ENCODE measurements at places on chromosomes 5 and 9. TPM values are rescaled to one million over a fixed set of nuclear protein-coding genes. Genes with fewer than 3 reads are reported as not detected.
A peak's percentile ranks its signal among the peaks of the same experiment; 100 is the strongest.

GRCh38 chr9:133998915-133999595 lies 6.9 kb upstream of the VAV2 start:
- no peak for DNase-seq

DNA sequence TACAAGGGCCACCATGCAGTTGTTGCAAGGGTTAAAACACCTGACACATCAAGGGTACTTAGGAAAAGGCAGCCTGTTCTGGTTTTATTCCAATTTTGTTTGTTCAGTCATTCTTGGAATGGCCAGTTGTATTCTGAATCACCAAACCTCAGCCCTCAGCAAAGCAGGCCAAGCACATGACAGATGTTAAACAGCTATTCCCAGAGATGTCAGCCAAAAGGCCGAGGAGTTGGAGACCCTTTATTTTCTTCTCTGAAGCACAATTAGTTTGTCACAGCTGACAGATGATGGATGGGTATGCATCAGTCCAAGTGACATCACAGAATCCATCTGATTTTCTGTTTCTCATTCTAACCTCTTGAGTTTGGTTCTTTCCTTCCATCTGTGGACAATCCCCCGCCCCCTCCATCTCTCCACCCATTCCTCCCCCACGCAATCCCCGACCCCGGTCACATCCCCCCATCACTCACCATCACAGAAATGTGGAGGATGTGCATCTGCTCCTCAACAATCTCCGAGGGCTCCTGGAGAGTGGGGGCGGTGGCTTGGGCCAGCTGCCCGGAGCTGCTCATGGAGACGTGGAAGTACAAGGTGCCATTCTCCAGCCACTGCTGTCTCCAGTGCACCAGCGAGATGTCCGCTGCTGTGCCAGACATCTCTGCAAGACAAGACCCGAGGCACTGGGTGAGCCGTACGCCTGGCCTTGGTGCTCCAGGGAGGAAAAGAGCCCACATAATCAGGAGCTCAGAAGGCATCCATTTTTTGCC lies 123.8 kb downstream of the ASTN2 start:
- peak; percentile 46 for DNase-seq

DNA sequence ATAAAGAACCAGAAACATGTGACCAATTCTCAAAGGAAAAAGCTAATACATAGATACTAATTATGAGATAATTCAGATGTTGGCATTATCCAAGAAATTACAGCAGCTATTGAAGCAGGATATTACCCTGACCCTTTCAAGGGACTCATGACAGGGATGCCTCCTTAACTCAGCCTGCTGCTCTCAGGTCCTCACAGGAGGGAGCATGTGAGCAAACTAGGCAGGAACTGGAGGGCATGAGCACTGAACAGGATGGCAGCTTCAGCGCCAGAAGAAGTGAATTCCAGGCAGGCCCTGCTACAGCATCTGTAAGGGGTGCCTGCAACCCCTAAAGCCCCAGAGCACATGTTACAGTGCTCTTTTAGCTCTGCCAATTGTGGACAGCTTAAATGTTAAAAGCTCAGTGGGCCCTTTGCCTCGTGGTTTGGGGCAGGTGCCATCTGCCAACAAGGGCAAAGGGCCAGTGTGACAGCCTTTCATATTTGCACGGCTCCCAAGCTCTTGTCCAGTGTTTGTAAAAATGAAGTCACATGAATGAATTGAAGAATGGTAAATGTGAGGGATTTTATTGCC lies 464.7 kb upstream of the COX7C start:
- no peak for DNase-seq

DNA sequence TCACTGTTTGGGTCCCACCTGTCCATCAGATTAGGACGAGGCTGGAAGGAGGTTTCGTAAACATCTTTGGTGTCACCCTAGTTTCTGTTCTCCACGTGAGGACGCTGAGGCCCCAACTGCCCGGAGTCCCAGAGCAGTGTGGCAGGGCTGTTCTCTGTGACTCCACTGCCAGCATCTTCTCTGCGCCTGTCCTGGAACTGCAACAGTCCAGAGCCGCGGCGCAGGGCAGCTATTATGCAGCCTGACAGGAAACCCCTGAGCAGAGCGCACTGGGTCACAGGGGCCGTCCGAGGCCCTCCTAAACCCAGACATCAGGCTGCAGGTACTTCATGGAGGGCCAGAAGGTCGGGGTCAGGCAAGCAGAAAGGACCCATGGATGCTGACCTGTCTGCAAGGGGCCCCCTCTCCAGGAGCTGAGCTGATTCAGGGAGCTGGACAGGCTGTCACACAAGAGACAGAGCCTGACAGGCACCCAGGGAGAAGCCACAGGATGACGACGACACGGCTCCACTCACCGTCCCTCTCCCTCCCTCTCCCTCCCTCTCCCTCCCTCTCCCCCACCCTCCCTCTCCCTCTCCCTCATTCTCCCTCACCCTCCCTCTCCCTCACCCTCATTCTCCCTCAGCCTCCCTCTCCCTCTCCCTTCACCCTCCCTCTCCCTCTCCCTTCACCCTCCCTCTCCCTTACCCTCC lies 31.7 kb downstream of the DBH start:
- DNase-seq, result no peak

NPDC1 gene
- 44.1 TPM for polyA plus RNA-seq

SPOCK1 gene
- 4.6 TPM for polyA plus RNA-seq

NAIP gene
- polyA plus RNA-seq, result 21.9 TPM
